ENCODE measurements at places on chromosomes 16 and 17.

GRCh38 chr16:8108991-8109509 lies 481.3 kb downstream of the TMEM114 start:
- DNase-seq, result no peak

- no peak for DNase-seq
Measured at GRCh38 chr17:31888124-31888523, 13.4 kb downstream of the UTP6 start.

GRCh38 chr17:1179818-1180742 lies at the start of gene ABR:
Gene ABR (minus strand): TSS chr17:1179981. CDS start chr17:1179727, 254 bp downstream.
- peak; percentile 55 for DNase-seq

GRCh38 chr17:82648742-82649331 lies 593 bp upstream of the WDR45B start:
- no peak for DNase-seq

DNA sequence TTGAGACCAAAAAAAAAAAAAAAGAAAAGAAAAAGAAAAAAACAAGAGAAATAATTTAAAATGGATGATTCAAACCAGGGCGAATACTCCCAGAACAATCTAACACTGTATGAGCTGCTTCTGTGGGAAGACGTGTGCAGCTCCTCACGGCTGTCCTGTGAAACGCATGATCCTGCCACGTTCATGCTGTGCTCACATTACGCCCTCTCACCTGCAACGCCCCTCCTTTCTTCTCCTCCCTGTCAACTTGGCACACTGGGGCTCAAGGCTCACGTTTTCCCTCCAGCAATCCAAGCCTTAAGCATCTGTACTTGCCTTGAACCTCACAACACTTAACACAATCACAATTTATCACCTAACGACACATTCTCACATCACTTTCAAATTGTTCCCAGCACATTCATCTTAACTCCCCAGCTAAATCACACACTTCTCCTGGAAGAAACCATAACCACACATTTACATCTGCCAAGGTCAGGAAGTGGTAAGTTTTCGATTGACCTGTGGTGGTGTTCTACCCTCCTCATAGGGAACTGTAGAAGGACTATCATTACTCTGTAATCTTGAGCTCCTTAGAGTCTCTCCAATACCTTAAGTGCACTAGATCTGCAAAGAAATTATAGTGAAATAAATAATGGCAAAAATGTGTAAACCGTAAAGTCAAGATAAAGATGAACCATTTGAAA lies 29.1 kb downstream of the MBTPS1 start:
- no peak for DNase-seq

- no peak for DNase-seq
Measured at GRCh38 chr17:77890771-77891170, 67.7 kb upstream of the TNRC6C start.

GRCh38 chr16:50462793-50463507 lies 85.2 kb upstream of the NKD1 start:
- no peak for DNase-seq

- DNase-seq, result no peak
Measured at GRCh38 chr16:72256398-72257066, 84.6 kb upstream of the PMFBP1 start.

GRCh38 chr17:6059406-6059805 lies 10.8 kb upstream of the WSCD1 start:
- no peak for DNase-seq

All from activated T-helper 1 cell treated with anti-CD3 and anti-CD28 coated beads, Interleukin-2, amount 50 U/mL, for 16 hours (primary cell).